Stimulated activated CD8-positive, alpha-beta memory T cell treated with anti-CD3 and anti-CD28 coated beads, Interleukin-15, amount 100 ng/mL, for 1 hour (primary cell): ENCODE measurements at places on chromosomes 11 and 22.

GRCh38 chr11:64246871-64247728 lies at the start of gene PPP1R14B:
PPP1R14B (minus strand) TSS chr11:64246943; CDS start chr11:64246673, 270 bp downstream.
- peak; percentile 54 for DNase-seq

- no peak for DNase-seq
Observed at GRCh38 chr11:132937016-132937415, 595.3 kb downstream of the OPCML start.

- no peak for DNase-seq
Observed at GRCh38 chr11:126502982-126503381, 147.5 kb downstream of the ST3GAL4 start.

- DNase-seq: no peak
Observed at GRCh38 chr11:79071190-79071589, 369.6 kb downstream of the TENM4 start.

DNA sequence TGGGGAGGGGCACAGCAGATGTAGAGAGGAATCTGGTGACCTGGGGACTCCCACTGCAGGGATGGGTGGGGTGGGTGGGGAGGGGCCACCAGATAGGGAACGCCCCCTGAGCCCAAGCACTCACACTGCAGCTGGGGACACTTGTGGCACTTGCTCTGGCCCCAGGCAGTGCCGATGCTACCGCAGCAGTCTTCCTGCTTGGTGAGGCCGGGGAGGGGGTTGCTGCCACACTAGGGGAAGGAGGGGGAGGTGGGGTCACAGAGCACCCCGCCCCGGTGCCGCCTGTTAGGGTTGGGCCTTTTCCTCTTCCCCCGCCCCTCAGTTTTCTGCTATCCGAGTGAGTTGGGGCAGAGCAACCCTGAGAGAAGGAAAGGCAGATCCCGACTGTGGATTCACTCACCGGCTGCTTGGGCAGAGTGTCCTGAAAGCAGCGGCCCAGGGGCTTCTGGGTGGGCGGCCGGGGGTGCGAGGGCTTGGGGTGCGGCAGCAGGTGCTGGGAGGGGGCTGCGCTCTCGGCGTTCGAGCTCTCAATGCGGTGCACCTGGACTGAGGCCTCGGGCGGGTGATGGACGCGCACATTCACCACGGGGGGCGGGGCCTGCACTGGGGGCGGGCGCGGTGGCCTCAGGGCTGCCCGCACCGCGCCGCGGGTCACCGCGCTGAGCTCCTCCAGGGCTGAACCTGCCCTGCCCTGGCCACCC lies 4.7 kb downstream of the LTBP3 start:
- no peak for DNase-seq

DNA sequence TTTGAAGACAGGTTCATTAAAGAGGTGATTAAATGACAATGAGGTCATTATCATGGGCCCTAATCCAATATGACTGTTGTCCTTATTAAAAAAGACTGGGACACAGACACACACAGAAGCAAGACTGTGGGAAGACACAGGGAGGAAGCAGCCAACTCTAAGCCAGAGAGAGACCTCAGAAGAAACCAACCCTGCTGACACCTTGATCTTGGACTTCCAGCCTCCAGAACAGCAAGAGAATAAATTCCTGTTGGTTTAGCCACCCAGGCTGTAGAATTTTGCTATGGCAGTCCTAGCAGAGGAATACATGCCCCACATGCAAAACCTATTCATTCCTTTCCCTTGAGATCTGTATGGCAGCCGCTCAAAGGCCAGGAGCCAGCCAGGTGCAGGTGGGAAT lies 35.6 kb upstream of the CACNG2 start:
- DNase-seq: no peak

DNA sequence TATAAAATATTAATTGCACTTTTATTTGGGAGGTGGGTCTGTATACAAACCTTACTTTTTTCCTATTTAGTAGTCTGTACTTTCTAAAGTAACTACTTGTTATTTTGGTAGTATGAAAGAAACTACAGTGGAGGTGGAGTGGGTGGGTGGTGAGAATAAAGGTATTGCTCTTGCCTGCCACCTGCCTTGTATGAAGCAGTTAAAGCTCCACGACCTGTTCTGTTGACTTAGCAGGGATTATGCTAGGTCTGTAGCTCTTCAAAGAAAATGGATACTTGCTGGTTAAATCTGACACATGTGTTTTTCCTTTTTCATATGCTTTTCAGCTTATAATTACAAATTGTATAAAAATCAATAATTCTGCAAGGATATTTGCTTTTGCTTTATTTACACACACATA lies 111.9 kb downstream of the EHF start:
- no peak for DNase-seq

DNA sequence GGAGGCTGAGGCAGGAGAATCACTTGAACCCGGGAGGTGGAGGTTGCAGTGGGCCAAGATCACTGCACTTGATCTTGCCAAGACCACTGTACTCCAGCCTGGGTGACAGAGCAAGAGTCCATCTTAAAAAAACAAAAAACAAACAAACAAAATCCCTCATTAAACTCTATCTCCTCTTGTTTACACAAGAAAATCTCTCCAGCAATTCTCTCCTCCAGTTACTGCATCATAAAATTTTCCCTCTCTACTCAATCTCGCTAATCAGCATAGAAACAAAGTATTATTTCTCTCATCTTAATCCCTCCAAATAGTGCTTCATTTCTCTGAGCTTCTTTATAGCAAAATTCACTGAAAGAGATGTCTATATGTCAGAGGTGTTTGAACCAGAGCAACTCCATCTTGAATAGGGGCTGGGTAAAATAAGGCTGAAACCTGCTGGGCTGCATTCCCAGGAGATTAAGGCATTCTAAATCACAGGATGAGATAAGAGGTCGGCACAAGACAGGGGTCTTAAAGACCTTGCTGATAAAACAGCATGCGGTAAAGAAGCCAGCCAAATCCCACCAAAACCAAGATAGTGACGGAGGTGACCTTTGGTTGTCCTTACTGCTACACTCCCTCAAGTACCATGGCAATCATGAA lies 19.8 kb downstream of the MTMR2 start:
- DNase-seq: no peak

DNA sequence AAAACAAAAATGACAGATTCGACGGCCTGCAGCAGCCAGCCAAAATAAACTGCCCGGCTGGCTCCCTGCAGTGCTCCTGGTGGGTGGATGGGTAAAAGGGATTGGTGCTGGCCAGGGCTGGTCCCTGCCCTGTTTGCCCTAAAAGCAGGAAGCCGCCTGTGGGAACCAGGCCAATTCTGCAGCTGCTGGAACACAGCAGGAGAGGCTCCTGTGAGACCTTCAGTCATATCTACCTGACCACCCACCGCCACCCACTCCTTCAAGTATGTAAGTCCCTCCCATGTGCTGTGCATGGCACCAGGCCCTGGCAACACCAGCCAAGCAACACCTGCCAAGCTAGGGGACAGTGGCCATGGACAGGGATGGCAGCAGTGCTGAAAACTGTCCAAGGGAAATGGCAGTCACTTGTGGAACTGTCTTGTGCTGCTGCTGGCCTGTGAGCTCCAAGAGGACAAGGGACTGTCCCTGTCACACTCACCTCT lies 48.7 kb upstream of the ARFGAP3 start:
- no peak for DNase-seq

GRCh38 chr11:9636691-9637090 lies 27.2 kb upstream of the SWAP70 start:
- DNase-seq: no peak

DNA sequence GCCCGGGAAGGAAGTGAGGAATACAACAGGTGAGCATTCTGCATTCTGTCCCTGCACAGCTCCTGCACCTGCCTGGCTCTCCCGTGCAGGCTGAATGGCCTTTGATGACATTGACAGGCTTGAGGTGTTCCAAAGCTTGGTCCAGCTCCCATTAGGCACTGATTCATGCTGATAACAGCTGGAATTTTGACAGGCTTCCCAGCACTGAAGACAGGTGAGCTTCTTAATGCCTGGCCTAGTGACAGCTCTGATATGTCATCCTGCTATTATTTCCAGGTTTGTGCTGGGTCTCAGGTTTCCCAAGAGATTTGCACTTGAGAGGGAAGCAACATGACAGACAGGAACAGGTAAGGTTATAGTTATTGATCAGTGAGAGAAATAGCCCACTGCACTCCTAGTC lies 58.0 kb upstream of the MTNR1B start:
- DNase-seq: no peak

DNA sequence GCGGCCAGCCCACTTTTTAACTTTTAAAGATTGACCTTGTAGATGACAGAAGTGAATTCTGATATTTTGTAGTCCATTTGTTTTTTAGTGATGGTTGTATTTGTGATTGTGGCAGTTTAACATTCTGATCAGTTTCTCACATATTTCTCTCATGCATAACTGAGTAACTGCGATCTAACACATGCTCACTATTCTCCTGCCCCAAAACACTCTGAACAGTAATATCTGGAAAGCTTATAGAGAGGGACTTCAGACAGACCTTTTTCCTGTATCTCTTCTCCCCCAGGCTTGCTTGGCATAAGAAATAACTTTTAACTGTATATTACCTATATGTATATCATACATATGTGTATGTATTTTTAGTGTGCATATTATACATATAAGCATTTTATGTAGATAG lies 37.3 kb upstream of the MYO18B start:
- DNase-seq: no peak

DNA sequence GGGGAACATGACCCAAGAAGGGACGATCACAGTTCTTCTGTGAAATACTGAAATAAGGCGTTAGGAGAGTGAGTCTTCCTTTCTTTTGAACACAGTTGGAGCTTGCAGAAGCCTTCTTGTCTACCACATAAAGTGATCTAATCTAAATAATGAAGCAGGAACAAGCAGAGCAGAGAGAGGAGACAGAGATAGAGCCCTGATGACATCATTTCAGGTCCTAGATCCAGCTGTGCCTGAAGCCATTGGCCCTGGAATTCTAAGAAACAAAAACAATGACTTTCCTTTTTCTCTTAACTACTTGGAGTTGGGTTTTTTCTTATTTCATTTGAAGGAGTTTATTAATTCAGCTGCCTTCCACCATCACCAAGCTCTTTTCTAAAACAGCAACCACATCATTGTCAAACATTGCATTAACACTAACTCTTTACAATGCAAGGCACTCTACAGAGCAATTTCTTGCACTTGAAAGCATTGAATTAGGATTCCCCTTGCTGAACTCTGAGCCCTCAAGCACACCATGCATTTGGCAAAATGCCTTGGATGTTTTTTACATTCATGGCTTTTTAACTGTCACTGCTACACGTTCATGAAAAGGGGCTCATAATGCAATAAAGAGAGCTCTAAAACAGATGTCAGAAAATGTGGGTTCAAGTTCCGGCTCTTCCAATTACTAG lies 117.2 kb upstream of the TIMP3 start:
- DNase-seq: no peak

DNA sequence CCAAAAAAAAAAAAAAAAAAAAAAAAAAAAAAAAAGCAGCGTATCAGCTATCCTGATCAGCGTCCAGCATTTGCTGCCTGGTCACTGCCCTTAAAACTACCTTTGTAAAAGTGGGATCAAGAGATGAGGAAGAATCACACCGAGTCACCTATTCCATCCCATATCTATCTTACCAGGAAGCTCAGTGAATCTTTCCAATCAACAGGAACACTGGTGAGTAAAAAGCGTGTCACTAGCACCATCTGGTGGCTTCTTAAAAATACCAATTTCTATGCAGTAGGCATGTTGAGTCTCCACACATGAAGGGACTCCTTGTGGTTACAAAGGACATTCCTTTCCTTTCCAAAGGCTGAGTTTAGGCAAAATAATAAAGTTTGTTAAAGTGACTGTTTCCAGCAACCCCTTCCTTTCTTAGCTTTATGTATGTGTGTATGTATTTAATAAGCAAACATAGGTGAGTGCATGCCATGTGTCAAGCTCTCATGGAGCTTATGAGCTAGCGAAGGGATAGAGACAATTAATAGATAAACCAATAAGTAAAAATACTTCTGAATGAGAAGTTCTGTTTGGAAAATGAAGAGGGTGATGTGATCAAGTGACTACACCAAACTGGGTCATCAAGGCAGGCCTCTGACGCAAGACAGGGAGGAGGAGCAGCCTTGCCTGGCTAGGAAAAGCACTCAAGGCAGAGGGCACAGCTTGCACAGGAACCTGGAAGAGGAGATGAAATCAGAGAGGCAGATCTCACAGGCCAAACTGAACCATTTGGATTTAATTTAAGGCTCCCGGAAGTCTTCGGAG lies 13.9 kb upstream of the TP53AIP1 start:
- no peak for DNase-seq

DNA sequence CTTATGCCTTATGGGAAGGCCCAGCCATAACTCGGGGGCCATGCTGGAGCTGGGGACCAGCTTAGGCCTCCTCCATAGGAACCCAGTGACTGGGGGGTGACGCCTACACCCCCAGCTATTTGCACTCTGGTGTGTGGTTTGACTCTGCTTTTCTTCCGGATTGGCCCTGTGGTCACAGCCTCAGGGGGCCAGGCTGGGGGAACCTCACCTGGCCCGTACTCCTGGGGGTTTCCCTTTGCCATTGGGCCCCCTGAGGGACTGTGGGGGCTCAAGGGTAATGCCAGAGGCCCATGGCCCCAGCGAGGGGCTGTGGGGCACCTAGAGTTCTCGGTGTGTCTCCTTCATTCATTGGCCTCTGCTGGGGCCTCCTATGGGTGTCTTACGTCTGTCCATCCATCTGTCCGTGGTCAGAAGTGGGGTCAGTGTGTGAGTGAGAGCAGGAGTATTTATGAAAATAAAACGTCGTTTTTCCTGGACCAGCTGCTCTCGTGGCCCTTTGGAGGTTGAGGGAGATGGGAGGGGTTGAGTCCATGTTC lies 6.3 kb upstream of the SH3BP1 start:
- no peak for DNase-seq

DNA sequence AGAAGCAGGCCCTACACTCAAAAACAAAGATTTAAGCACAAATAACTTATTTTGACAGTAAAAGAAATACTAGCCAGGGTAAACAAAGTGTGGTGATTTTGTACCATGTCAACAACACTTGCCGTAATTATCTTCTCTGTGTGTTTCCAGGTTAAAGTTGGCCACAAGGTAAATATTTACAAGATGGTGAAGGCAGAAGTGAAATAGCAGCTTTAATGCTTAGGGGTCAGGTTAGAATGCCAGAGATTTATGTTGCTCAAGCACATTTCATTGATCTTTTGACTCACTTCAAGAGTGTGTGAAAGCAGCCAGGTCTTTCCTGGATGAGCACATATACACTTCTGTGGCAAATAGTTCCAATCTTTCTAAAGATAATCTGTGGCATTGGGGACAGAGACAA lies 270.2 kb upstream of the LUZP2 start:
- no peak for DNase-seq

DNA sequence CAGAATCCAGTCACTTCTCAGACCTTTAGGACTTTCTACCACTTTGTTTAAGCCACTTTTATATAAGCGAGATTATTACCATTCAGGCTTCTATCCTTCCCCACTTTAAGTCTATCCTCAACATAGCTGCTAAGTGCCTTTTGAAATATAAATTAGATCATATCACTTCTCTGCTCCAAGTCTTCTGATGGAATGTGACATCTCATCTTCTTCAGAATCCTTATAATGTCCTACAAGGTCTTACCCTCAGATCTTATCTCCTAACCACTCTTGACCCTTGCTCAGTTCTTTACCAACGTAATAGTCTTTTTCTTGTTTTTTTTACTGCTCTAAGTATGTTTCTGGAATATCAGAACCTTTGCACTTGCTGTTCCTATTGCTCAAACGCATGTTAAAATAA lies 188.7 kb downstream of the DYNC2H1 start:
- DNase-seq: no peak

GRCh38 chr11:9594267-9595046 lies 21.0 kb downstream of the WEE1 start:
- no peak for DNase-seq

GRCh38 chr22:28948424-28948823 lies 65.1 kb downstream of the ZNRF3 start:
- no peak for DNase-seq
